ENCODE measurements at places on chromosomes 1 and 21.

- no peak for DNase-seq
Measured at GRCh38 chr1:77467741-77468140, 185.9 kb downstream of the AK5 start.

DNA sequence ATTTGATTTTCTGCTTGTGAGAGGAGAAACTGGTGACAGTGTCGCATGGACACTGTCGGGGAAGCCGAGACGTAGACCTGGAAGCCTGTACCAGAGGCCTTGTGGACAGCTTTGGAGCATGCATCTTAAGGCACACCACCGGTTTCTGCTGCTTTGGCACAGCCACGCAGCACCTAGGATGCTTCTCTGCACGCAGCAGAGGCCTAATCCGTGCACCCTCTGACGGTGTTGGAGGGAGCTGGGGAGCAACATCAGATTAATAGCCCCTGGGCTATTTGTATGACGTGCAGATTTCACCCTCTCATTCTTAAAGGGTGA, 30.3 kb downstream of the TEX35 start:
- DNase-seq: no peak

- DNase-seq: no peak
Measured at GRCh38 chr1:42927920-42928505, 30.7 kb downstream of the SLC2A1 start.

GRCh38 chr21:36461277-36461917, 18.5 kb downstream of the CLDN14 start:
- no peak for DNase-seq

- no peak for DNase-seq
Measured at GRCh38 chr1:243420016-243420945, 164.4 kb downstream of the SDCCAG8 start.

- DNase-seq: no peak
Measured at GRCh38 chr1:30649321-30649991, 73.9 kb downstream of the MATN1 start.

DNA sequence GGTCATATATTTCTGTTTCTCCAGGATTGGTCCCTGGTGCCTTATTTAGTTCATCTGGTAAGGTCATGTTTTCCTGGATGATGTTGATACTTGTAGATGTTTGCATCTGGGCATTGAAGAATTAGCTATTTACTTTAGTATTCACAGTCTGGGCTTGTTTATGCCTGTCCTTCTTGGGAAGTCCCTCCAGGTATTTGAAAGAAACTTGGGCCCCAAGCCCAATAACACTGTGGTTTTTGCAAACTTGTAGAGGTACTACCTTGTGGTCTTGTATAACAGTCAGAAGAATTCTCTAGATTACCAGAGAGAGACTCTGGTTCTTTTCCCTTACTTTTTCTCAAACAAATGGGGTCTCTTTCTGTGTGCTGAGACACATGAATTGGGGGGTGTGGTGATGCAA, 251.4 kb upstream of the B3GALT2 start:
- no peak for DNase-seq

- DNase-seq: no peak
Measured at GRCh38 chr1:51941528-51941927, 49.0 kb downstream of the RAB3B start.

GRCh38 chr1:26768755-26769154, 19.0 kb upstream of the PIGV start:
- DNase-seq: no peak

DNA sequence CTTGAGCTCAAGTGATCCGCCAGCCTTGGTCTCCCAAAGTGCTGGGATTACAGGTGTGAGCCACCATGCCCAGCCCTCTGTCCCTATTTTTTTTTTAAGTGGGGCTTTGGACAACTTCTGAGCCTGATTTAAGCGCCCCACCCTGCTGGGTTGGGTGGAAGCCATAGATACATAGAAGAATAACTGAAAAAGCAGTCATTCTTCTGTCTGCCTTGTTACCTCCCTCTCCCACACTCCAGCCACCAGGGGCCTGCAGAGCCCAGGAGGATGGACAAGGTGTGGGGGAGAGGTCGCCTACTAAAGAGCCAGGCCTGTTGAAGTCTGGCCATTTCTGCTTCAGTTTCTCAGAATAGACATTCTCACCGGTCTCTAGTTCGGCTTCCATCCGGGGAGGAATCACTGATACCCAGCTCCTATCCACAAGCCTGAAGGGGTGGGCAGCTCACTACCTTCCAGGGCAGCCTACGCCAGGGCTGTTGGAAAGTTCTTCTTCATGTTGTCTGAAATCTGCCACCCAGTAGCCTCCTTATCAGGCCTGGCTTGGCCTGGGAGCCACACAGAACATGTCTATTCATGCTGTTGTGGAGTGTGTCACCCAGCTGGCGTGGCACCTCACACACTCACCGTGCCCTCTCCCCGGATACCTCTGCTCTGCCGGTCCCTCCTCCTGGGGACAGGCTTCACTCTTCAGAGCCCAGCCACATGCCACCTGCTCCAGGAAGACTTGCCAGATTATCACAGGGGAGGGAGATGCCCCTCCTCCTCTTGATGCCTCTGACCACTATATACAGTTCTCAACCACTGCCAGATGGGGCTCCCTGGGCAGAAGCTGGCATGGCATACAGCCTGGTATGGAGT, 27.7 kb downstream of the KNCN start:
- no peak for DNase-seq

DNA sequence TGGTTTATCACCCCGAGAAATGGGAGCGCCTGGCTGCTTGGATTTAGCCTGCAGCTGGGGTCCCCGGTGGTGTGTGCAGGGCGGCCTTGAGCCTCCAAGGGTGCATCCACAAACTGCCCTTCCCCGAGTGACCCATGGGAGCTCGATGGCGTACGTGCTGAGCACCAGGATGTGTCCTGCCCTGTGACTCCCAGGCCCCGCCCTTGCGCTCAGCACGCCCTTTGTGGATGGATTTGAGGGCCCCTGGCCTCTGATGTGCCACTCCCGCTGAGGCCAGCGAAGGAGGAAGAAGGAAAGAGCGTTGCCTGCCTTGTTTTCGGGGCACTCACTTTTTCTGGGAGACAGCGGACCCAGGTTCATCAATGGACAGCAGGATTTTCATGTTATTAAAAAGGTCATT, 1.7 kb upstream of the TFF3 start:
- DNase-seq: no peak

DNA sequence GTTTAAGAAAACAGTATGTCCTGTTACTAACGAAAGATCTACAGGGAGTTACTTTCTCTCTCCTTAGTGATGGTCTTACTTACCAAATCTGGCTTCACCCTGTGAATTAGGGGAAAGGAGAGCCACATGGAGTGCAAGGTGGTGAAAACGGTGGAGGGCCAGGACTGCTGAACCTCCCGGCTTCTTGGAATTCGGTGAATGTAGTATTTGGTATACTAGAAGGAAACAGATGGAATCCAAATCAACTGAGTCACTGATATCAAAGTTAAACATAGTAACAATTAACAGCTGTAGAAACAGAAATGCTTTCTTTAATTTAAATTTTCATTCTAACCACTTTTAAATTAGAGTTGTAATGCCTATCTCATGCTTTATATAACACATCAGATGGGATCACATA, 45.7 kb downstream of the ALG14 start:
- no peak for DNase-seq

DNA sequence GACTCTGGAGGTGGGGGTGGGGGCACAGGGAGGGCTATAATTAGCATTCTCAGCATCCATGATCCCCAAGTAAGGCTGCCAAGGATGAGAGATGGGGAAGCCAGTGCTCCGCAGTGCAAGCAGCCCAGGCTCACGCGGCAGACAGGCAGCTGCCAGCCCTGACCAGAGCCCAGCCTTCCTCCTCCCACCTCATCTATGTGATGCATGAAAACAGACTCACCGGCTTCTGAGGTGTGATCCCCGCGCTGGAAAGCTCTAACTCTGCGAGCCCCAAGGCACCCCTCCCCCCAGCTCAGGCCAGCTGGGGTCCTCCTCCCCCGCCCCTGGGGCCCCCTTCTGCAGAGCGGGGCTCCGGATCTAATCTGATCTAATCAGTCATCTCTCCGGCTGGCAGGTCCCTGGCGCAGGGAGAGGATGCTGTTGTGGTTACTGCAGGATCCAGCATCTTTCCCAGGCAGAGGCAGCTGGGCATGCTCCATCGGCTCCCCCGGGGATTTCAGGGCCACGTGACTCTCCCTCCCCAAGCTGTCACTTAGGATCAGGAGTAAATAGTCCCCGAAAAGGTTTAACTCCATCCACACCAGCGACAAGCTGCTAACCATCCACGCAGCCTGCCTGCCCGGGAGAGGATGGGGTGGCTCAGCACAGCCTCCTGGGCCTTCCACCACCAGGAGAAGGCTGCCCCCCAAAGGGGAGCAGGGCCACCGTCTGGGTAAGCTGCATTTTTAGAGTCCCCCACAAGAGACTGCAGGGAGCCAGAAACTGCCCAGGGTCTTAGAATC, at the start of gene PLEKHA6:
Gene PLEKHA6, minus strand, starts transcription at position 456 of the 782 bp plus-strand sequence. CDS start 86,202 bp downstream, outside the sequence.
- peak; percentile 18 for DNase-seq

DNA sequence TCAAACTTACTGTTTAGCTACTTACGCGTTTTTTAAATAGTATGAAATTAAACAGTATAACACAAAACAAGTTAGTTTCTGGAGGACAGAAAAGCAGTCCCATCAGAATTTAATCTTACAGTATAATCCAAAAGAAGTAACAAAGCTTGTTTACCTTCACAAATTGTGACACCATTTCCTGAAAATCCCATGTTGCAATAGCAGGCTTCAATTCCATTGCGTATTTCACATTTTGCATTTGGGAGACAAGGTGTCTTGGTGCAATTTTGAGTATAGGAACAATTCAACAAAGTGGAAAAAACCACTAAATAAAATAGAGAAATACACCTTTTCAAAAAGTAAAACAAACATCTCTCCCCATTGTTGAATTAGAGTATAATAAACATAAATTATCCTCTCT, 1.6 kb downstream of the ADGRL4 start:
- no peak for DNase-seq

DNA sequence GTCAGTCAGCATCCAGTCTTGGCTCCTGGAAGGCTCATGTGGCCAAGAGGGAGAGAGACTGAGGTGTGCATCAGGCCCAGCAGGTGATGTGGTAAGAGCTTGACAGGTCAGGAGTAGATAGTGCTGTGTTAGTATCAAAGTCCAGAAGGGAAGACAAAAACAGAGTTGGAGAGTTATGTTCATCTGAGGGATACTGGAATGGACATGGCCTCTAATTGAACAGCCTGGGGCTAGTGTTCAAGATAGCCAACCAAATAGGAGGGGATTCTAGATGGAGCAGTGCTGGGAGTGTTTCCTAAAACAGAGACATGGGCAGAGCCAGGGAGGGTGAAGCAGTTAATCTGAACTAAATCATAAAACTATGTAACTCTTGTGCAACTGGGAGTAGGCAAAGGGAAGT, 120.7 kb upstream of the MARK1 start:
- DNase-seq: no peak

GRCh38 chr1:64171797-64172281, 31.6 kb upstream of the UBE2U start:
- peak; percentile 32 for DNase-seq

GRCh38 chr1:85171721-85172120, 29.1 kb downstream of the SYDE2 start:
- DNase-seq: peak; percentile 14

DNA sequence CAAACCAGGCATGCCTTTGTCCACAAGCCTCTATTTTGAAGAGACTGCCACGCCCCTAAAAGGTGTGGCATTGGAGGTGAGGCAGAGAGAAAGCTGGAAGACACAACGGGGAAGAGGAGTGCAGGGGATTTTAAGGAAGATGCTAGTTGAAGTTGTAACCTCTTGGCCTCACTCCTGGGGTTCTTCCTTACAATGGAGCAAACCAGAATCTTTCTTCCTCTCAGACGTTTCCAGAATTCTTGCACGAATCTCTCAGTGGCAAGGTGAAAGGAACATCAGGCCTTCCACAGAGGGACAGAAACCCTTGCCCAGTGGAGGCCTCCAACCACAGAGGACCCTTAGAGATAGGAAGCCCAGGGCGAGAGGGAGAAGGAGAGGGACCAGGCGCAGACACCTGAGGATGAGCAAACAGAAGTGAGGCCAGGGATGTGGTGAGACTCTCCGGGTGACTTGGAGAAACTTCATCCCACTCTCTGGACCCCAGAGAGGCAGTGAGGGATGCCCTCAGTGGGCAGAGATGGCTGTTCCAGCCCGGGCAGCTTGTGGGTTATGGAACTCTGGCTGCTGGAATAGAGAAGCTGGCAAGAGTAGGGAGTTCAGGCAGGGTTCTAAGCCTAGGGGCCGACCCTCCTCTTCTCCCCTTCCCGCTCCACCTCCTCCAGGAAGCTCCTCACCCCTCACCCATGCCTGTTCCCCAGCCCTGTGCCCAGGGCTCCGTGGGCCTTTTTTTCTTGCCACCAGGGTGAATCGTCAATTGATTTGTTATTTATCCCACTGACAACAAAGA, 136.8 kb upstream of the RUNX3 start:
- DNase-seq: no peak

DNA sequence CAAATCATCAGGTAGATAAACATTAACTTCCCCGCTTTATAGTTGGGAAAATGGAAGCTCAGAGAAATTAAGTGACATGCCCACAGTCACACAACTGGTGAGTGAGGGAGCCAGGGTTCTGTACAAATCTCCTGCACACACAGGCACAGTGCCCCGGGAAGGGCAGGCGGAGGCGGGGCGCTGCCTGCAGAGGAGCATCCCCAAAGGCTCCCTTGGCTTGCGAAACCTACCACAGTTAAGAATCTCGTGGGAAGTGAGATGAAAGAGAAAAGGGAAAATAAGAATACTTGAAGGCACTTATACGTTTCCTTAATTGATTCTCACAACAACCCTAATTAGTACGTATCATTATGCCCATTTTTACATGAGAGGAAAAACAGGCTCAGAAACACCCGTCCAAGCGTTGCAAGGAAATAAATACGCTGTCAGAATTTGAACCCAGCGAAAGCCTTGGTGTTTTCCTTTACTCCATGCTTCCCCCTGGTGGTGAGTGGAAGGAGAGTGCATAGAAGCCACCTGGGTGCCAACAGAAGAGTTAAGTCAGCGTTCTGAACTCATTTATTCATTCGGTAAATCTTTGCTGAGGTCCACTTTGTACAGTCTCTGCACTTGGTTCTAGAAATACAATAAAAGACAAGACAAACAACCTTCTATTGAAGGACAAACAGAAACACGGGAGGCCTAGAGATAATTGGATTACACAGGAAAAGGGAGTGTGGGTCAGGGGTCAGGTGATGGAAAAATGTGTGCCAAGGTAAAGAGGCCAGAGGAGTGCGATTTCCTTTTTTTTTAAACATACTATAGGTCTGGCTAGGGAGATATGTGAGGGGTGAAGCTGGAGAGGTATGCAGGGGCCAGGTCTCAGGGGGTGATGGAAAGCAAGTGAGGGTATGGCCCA, 28.4 kb downstream of the ACP6 start:
- DNase-seq: peak; percentile 65

- no peak for DNase-seq
Measured at GRCh38 chr1:244792188-244792850, 43.1 kb upstream of the COX20 start.

GRCh38 chr1:11342621-11343032, 69.6 kb downstream of the UBIAD1 start:
- DNase-seq: no peak

GRCh38 chr1:227033880-227034279, 93.8 kb downstream of the COQ8A start:
- DNase-seq: no peak

- no peak for DNase-seq
Measured at GRCh38 chr1:96478228-96478627, 243.4 kb upstream of the PTBP2 start.

GRCh38 chr1:185159966-185160365, 3.0 kb downstream of the SWT1 start:
- DNase-seq: no peak
